ENCODE measurements at places on chromosomes 7 and 10. TPM values are rescaled to one million over a fixed set of nuclear protein-coding genes. Genes with fewer than 3 reads are reported as not detected.

The BMPER gene
- not detected for total RNA-seq

The NEBL gene
- total RNA-seq: 0.15 TPM

The CABCOCO1 gene
- total RNA-seq: not detected

The SPDYE11 gene
- not detected for total RNA-seq

The LRRC18 gene
- total RNA-seq: not detected

The ARHGAP22 gene
- total RNA-seq: not detected

The SFRP5 gene
- not detected for total RNA-seq

- H3K27ac ChIP-seq: no peak overlapping the region
- no peak overlapping the region for H3K4me3 ChIP-seq
- H3K36me3 ChIP-seq: no peaks in the 10 kb centered on the region
- peak; percentile 70 for DNase-seq
- H3K27me3 ChIP-seq: peaks cover 5% of the 10 kb centered on the region
Measured at GRCh38 chr10:84267503-84268126, 22.8 kb downstream of the RGR start.

- no peak overlapping the region for H3K4me3 ChIP-seq
- no peak for DNase-seq
- no peaks in the 10 kb centered on the region for H3K27me3 ChIP-seq
Measured at GRCh38 chr7:156560075-156560474, 80.5 kb upstream of the RNF32 start.

- H3K36me3 ChIP-seq: no peaks in the 10 kb centered on the region
- H3K4me1 ChIP-seq: no peaks in the 10 kb centered on the region
- DNase-seq: no peak
- H3K4me3 ChIP-seq: no peak overlapping the region
- no peak overlapping the region for H3K27ac ChIP-seq
Measured at GRCh38 chr10:85235258-85235657, 906.9 kb downstream of the CCSER2 start.

DNA sequence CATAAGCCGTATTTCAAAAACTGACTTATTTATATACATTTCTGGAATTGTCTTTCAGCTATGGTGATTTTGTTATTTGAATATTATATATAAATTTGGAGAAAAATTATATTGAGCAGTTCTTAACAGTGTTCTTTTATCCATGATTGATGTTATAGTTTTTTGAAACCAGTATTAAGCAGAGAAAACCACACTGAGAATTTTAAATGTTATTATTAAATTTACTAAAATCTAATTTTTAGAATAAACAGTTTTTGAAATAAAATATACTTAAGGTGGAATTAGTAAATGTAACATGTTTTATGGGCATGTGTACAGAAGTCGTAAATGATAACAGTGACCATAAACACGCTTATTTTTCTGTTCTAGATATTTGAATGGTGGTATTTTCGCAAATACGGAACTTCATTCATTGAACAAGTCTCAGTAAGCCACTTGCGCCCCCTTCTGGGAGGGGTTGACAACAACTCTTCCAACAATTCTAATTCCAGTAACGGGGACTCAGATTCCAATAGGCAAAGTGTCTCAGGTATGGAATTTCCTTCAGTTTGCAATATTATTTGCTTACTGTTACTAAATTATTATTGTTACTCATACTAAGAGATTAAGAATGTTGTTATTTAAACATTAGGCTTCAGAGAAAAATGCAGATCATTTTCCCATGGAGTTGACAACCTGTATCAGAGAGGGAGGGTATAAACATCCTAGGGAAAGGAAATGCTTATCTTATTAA lies 166.1 kb downstream of the ST7 start:
- no peak overlapping the region for H3K4me3 ChIP-seq
- H3K27ac ChIP-seq: no peak overlapping the region
- peak; percentile 58 for DNase-seq
- no peaks in the 10 kb centered on the region for H3K27me3 ChIP-seq
- no peaks in the 10 kb centered on the region for H3K36me3 ChIP-seq

DNA sequence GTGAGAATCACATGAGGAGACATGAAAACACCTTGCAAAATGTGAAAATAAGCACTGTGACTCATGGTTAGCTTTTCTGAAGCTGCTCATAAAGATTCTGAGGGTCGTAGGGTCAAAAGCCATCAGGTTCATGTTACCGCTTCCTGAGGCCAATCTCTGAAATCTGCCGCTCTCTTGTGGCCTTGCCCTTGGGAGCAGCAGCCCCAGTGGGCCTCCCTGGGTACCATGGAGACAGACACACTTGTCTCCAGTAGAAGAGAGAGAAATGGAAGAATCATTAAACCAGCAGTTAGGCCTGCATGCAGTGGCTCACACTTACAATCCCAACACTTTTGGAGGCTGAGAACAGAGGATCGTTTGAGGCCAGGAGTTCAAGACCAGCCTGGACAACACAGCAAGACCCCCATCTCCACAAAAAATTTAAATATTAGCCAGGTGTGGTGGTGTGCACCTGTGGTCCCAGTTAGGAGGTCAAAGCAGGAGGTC lies 42.8 kb downstream of the NIPSNAP2 start:
- no peaks in the 10 kb centered on the region for H3K4me1 ChIP-seq
- H3K4me3 ChIP-seq: no peak overlapping the region
- no peak for DNase-seq
- H3K36me3 ChIP-seq: no peaks in the 10 kb centered on the region
- H3K27me3 ChIP-seq: no peaks in the 10 kb centered on the region

- peaks cover 5% of the 10 kb centered on the region for H3K4me1 ChIP-seq
- no peak overlapping the region for H3K27ac ChIP-seq
- no peaks in the 10 kb centered on the region for H3K36me3 ChIP-seq
Measured at GRCh38 chr10:50439806-50440205, 183.9 kb downstream of the SGMS1 start.

DNA sequence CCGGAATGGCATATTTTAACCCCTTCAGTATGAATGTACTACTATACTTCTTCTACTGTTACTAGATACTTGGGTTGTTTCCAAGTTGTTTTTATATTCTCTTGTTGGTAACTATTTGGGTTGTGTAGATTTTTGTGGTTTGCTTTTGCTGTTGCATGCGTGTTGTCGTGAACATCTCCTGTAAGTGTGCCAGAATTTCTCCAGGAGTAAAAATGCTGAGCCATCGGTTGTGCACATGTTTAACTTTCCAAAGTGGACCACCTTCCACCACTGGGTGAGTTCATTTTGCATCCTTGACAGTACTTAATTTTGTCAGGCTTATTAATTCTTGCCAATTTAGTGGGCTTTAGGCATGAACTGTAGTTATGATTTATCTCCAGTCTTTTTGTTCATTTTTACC lies 47.9 kb downstream of the CSGALNACT2 start:
- H3K4me1 ChIP-seq: no peaks in the 10 kb centered on the region
- no peak overlapping the region for H3K27ac ChIP-seq

- DNase-seq: peak; percentile 75
- H3K36me3 ChIP-seq: no peaks in the 10 kb centered on the region
- no peaks in the 10 kb centered on the region for H3K27me3 ChIP-seq
- H3K4me3 ChIP-seq: no peak overlapping the region
Measured at GRCh38 chr10:69639291-69640195, 9.5 kb downstream of the FAM241B start.

GRCh38 chr7:69781412-69781846 lies 183.2 kb downstream of the AUTS2 start:
- no peaks in the 10 kb centered on the region for H3K27me3 ChIP-seq
- H3K4me3 ChIP-seq: no peak overlapping the region
- DNase-seq: no peak
- H3K27ac ChIP-seq: no peak overlapping the region
- no peaks in the 10 kb centered on the region for H3K36me3 ChIP-seq
